ENCODE measurements at places on chromosomes 11 and 22. TPM values are rescaled to one million over a fixed set of nuclear protein-coding genes. Genes with fewer than 3 reads are reported as not detected.

GRCh38 chr22:32752816-32753520, 48.5 kb upstream of the TIMP3 start:
- DNase-seq = no peak

GRCh38 chr22:46863794-46864193, 101.3 kb downstream of the TBC1D22A start:
- DNase-seq = no peak

- no peak for DNase-seq
Measured at GRCh38 chr11:17810746-17811145, 76.2 kb downstream of the KCNC1 start.

GRCh38 chr22:30697975-30698374, 3.3 kb downstream of the OSBP2 start:
- DNase-seq = no peak

ISX gene
- total RNA-seq = not detected

OR2AG1 gene
- total RNA-seq = 0.04 TPM

- no peak for DNase-seq
Measured at GRCh38 chr11:34928960-34929680, 12.7 kb downstream of the PDHX start.

PANX3 gene
- total RNA-seq = not detected

DCDC1 gene
- 0.27 TPM for total RNA-seq

Data from GM23338 (cell line).